ENCODE measurements at places on chromosomes 11 and 22.
A peak's percentile ranks its signal among the peaks of the same experiment; 100 is the strongest.

DNA sequence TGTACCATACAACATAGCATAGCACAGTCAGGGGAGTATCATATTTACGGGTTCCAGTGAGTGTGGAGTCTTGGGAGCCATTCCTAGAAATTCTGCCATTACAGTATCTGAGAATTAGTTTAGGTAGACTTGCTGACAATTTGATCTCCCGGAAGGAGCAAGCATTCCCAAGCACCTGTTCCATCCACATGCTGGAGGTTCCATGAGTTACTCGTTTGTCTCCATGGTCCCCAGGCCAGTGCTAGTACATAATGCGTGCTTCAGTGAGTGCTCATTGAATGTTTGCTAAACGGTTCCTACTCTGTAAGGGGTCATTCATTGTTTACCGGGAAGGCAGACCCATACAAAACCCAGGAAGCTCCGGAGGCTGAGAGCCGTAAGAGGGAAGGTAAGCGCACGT is 27.4 kb upstream of the MYOD1 start:
- no peak for DNase-seq

DNA sequence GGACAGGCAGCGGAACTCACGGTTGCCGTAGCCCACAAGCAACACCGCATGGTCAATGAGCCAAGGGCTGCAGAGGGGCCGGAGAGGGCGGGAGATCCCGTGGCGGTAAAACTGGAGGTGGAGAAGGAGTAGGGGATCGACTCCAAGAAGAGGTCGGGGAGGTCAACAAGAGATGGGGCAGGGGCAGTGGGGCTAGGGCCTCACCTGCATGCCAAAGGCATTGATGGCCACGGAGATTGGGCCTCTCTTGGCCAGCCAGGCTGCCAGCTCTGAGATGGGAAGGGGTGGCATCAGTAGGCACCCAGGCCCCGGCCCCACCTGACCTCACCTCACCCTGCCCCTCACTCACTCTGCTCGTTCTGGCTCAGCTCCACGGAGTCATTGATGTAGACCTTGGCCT is 3.9 kb downstream of the CTSF start:
- DNase-seq, result no peak

DNA sequence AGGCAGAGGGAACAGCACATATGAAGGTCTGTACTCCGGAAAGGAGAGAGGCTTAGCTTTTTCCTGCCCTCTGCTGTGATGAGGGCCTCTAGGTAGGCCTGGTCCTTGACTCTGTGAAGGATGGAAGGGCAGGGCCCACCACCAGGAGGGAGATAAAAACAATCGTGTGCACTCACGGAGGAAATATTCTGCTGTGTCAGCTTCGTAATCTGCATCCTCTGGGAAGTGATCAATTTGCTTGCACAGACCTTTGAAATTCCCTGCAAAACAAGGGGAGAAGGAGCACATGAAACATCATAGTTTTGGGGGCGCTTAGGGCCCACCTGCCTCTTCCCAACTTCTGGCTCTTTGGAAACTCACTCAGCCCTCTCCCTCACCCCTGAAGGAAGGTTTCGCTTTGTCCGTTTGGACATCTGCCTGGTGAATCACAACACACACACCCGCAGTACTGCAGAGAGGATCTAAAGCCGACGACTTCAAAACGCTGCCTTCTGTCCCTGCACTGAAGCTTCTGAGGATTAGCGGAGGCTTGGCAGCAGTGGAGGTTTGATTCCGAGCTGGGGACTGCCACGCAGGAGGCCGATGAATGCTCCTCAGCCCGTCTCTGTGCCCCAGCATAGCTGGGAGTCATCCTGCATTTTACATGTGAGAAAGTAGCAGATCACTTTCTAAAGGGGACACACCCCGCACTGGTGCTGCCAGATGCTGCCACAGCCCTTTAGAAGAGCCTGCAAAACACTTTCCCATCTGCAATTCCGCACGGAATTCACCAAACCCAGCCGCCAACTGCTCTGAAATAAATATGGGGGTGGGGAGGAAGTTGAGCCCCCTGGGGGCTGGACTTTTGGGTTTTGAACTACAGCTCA is 58.6 kb upstream of the EIF3D start:
- DNase-seq, result no peak

- DNase-seq, result no peak
Measured at GRCh38 chr22:44671742-44672141, 30.3 kb upstream of the PRR5 start.

- no peak for DNase-seq
Measured at GRCh38 chr11:92941676-92942571, 27.5 kb upstream of the MTNR1B start.

DNA sequence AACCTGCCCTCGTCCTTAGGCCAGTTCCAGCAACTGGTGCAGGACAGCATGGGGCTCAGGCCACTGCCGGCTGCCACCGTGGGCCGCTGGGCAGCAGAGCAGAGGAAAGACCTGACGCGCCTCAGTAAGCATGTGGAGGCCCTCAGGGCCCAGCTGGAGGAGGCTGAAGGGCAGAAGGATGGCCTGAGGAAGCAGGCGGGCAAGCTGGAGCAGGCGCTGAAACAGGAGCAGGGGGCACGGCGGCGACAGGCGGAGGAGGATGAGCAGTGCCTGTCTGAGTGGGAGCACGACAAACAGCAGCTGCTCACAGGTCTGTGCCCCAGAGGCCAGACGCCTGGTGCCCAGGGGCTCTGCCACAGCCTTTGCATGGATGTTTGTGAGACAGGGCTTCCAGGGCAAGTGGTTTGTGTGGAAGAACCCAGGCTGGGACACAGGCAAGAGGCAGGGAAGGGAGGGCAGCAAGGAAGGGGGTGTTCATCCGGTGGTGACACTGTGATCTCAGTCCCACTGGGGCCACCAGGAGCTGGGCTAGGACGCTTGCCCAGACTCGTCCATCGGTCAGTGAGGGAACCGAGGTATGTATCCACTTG is 13.9 kb downstream of the CCDC157 start:
- no peak for DNase-seq

- DNase-seq, result no peak
Measured at GRCh38 chr11:48022445-48022844, 42.1 kb downstream of the PTPRJ start.

GRCh38 chr11:115421352-115421991 is 82.7 kb downstream of the CADM1 start:
- DNase-seq, result no peak

- no peak for DNase-seq
Measured at GRCh38 chr11:3880724-3881123, 25.3 kb downstream of the STIM1 start.

GRCh38 chr11:134330611-134331353 is 1.0 kb upstream of the GLB1L2 start:
- DNase-seq, result no peak

- DNase-seq, result no peak
Measured at GRCh38 chr11:6472934-6473333, 807 bp downstream of the TRIM3 start.

- no peak for DNase-seq
Measured at GRCh38 chr11:123351375-123351774, 78.7 kb upstream of the GRAMD1B start.

- no peak for DNase-seq
Measured at GRCh38 chr22:21033895-21034294, 1.5 kb upstream of the SLC7A4 start.

DNA sequence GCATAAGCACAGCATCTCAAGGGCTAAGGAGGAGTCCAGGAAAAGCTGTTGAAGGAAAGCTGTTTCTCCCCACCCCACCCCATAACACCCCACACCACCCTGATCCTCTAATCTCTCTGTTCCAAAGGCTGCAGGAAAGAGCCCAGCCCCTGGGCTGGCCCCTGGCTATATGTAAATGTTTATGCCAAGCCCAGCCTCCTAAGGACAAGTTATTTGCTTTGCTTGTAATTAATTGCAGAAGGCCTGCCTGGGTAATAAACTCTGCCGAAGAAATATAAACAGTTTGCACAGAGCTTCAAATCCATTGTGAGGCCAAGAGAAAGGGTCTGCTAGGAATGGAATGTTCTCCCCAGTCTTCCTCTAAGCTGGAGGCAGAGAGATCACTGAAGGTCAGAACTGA is 21.2 kb downstream of the ARRB1 start:
- DNase-seq, result no peak

DNA sequence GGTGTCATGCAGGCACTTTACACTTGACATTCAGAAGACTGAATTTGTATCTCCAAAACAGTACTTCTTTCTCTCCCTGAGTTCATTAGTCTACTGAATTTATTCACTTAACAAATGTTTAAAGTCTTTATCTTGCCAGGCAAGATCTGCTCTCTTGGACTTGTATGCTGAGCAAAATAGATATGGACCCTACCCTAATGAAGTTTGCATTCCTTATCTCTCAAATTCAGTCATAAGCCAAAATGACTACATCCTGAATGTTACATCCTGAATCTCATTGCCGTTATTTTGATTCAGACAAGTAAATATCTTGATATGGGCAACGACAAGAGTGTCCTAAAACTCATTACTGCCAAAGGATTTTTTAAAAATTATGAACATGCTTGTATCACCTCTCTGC is 29.7 kb downstream of the FAR1 start:
- DNase-seq, result no peak

DNA sequence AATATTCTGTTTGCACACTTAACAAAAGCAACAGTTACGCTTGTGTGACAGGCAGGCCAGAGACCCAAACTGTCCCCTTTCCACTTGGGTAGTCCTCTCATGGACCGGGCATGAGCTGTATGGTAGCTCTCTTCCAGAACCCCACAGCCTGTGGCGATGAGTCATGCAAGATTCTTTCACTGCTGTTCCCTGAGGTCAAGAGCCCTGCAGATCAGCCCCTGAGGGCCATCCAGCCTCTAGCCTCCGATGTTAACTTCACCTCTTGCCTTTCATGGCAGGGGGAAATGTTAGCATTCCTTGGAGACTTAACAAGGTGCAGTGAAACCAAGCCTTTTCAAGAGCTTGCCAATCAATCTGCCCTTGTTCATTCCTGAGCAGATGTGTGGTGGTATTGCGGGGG is 63.2 kb upstream of the DEUP1 start:
- DNase-seq, result no peak

DNA sequence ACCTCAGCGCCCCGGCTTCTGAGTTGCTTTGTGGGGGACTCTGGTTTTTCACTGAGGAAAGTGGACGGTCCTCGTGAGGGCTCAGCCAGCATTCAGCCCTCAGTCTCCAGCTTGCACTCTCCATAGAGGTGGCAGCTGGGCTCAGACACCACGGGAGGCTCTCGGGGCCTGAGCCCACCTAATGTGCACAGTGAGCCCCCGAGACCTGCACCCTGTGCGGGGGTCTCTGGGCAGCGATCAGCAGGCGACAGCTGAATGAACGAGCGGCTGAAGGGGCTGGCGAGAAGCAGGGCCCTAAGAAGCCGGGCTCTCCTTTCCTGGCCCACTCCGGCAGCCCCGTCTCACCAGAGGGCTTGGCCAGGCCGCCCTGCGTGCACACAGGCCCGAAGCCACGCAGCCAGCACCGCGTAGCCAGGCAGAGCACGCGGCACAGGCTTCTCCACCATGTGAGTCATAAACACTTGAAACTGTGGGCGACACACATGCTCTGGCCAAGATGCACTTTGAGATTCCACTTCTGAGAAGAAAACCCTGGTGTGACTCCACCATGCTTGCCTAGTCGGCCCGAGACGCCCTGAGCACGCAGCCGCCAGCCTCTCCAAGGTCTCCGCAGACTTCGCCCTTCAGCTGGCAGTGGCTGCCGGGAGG is 28.0 kb downstream of the TOLLIP start:
- DNase-seq, result no peak

DNA sequence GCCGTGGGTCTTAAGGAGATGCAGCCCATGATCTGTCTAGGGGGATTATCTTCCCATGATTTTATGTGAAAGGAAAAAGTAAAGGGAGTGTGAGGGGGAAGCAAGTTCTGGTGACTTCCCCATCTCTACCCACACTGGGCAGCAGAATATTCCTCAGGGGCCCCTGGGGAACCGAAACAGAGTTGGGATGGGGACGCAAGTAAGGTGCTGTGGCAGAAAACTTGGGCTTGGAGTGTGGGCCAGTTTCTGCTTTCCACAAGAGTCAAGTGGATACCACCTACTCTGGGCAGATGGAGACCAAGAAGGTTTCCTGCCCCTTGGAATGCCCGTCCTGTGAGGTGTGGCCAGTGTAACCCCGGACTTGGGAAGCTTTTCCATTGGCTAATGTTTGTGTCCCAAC is 64.4 kb downstream of the SGSM3 start:
- DNase-seq, result no peak

- no peak for DNase-seq
Measured at GRCh38 chr11:2092956-2093412, 46.2 kb downstream of the IGF2 start.

GRCh38 chr11:71335371-71335770 is 83.0 kb upstream of the SHANK2 start:
- no peak for DNase-seq

- no peak for DNase-seq
Measured at GRCh38 chr11:122811721-122812120, 26.6 kb upstream of the CRTAM start.

DNA sequence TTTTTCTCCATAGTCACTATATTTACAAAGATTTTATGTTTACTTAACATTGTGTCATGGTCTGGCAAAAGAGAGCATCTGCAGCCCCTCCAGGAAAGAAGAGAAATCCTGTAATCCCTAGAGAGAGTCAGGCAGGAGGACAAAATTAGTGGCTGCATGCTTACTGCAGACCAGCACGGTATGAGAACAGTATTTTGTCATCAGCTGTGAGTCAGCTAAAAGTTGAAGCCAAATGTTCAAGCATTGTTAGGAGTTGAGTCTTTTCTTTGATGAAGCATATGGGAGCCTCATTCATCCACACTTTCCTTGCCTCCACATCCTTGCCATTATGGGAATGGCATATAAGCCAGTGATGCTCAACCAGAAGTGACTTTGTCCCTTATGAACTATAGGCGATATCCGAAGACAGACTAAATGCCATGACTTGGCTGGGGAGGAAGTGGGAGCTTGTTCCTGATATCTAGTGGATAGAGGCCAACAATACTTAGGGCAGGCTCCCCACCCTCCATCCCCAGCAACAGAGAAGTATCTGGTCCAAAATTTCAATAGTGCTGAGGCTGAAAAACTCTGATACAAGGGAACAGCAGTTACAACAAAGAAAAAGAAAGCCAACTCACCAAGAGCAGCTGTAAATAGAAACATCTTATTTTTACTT is 112.0 kb upstream of the OR5AK2 start:
- DNase-seq, result no peak

DNA sequence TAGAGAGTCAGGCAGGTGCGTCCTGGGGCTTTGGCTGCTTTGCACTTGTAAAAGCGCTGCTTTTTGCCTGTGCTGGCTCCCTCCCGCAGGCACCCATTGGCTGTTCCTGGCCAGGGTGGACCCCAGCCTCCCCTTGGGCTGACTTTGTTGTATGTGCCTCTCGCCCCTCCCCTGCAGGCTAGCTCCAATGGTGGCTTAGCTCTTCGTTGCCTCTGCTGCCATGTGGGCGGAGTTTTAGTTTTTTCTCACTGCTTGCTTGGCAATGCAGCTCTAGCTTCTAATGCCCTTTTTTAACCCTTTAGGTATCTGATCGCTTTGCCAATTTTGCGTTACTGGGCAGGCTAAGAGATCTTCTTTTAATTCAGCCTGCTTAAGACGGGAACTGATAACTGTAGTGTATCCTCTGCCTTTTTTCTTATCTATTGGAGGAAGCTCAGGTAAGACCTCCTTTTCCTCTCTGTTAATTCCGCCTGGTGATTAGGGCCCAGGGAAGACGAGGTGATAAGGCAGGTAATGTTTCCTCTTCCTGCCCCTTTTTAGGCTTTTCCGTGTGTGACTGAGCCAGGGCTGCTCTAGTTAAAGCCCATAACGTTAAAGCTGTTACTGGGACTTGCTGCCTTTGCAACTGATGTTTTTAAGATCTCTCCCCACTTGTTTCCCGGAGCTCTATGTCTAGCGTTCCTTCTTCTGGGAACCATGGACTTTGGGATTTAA is 11.7 kb upstream of the GLYATL1 start:
- peak; percentile 5 for DNase-seq

Measured in stimulated activated CD4-positive, alpha-beta T cell treated with anti-CD3 and anti-CD28 coated beads, Interleukin-12 subunit alpha, Interleukin-12 subunit beta, amount 100 ng/mL, for 4 hours (primary cell).